ENCODE measurements at places on chromosomes 11 and 22. TPM values are rescaled to one million over a fixed set of nuclear protein-coding genes. Genes with fewer than 3 reads are reported as not detected.

GRCh38 chr11:92967867-92968266, 1.6 kb upstream of the MTNR1B start:
- DNase-seq = no peak

DNA sequence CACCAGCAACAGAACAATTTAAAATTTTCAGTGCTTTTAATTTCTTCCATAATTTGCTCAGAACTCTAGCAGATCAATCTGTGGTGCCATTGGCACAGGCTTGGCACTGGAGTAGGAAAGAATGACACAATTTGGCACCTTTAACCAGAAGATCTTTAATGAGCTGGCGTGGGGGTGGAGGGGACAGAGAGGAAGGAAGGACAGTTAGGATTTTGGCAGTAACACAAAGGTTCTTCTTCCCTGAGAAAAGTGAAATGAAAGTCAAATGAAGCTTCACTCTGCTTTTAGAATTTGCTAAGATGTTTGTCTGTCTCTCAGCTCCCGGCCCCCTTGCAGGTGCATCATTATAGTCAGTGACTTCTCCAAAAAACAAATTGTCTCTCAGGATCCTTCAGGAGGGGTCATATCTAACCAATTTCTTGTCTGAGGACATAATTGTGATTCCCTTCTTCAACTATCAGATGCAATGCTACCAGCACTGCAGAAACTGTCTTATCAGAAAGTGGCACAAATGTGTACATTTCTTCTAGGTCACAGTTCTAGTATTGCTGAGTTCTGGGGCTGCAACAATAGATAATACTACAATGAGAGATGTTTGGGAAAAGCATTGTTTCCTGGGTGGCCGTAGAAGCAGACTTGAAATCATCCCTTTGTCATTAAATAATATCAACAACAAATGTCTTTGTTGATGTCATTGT, 66.8 kb downstream of the CSTPP1 start:
- DNase-seq = no peak

GRCh38 chr11:72614381-72614780, 59.8 kb downstream of the PDE2A start:
- DNase-seq = no peak

DNA sequence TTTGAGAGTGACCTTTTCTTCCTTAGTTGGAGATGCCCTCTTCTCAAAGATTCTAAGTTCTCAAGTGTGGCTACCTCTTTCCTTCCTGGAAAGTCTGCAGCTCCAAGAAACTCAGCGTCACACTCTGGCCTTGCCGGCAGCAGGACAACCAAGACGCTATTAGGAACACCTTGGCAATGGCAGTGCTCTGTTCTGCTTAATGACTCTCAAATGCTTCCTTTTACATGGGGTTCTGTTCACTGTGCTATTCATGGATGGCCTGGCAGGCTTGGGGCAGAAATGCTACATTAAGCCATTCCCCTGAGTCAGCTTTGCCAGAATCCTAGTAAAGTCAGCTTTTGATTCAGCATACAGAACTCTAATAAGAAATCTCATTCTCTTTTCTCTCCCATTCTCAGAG, 25.9 kb downstream of the LARGE2 start:
- no peak for DNase-seq

GRCh38 chr11:133269267-133269666, 263.0 kb downstream of the OPCML start:
- DNase-seq = no peak

DNA sequence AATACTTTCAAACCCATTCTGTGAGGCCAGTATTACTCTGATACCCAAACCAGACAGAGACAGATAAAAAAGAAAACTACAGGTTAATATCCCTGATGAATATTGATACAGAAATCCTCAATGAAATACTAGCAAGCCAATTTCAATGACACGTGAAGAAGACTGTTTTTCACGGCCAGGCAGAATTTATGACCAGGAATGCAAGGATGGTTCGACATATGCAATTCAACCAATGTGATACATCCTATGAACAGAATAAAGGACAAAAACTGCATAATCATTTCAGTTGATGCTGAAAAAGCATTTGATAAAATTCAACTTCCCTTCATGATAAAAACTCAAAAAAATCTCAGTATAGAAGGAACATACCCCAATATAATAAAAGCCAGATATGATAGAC, 44.5 kb downstream of the SLC22A24 start:
- no peak for DNase-seq

- peak; percentile 74 for DNase-seq
These were observed 56.6 kb downstream of the LMO2 start for GRCh38 chr11:33835143-33835878.

DNA sequence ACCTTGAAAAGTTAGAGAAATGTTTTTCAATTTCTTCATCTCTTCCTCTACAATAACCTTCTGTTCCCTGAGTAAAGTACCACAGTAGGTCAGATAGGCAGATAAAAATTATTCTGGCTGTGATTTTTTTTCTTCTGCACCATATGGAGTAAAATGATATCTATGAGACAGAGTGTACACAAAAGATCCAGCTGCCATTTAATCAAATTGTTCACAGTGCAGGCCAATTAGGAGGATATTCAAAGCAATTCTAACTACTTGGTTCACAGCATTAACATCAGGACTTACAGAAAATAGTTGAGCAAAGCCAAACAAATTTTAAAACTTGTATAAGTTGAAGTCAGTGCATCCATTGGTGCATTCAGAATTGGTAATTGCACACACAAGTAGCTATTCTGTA, 147.9 kb upstream of the LUZP2 start:
- no peak for DNase-seq

GRCh38 chr22:46684706-46685105, 53.3 kb downstream of the CERK start:
- no peak for DNase-seq

GRCh38 chr11:2202900-2203439, 31.4 kb upstream of the TH start:
- DNase-seq = no peak

DNA sequence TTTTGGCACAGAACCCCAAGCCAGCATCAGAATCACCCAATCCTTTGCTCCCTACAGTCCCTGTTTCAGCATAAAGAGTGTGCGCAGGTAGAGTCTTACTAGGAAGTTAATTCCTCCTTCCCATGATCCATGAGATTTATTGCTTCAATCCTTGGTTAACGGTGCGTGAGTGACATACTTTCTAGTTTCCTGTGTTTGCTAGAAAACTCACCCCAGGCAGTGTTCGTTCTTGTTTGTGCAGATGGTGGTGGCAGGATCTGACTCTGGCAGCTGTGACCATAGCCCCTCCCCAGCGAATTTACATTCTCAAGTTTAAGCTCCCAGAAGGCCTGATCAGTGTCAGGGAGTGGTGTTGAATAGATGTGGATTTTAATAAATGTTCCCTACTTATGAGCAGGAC, 106.7 kb upstream of the CCT8L2 start:
- DNase-seq = no peak

DNA sequence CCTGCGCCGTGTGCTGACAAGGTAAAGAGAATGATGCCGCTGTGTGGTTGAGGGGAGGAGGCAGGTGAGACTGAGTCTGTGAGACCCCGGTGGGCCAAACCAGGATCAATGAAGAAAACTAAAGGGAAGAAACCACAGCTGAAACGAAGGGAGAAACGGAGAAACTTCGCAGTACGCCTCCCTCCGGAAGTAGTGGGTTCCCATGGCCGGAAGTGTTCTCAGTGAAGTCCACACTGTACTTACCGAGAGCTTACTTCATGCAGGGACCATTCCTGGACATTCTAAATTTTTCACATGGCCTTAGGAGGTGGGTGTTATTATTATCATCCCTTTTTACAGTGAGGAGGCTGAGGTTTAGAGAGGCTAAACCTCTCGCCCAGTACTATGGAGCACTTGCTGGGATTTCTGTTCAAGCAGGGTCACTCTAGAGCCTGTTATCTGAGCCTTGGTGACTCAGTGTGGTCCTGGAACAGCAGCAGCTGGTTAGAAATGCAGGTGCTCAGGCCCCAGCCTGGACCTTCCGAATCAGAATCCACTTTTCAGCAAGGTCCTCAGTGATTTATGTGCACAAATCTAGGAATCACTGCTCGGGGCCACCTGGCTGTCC, 17.9 kb downstream of the CD5 start:
- no peak for DNase-seq

DNA sequence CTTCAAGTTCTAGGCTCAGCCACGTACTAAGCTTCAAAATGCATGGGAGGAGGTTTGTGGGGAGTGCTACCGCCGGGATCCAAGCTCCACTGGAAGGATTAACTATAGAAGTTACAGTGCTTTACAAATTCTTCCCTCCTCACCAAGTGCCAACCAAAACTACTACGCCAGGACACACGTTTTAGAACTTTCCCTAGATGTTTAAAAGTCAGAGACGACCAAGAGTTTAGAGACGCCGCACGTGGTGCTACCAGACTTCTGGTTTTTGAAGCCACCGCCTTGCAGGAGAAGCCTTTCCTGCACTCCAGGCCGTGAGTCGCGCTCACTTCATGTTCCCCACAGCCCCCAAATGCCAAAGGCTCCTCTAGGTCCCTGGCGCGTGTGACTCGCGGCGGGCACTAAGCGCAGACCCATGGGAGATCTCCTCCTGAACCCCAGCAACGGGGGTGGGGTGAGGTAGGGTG, 734 bp downstream of the SNU13 start:
- peak; percentile 6 for DNase-seq

GRCh38 chr11:110286298-110287040, 9.9 kb downstream of the RDX start:
- peak; percentile 23 for DNase-seq

DNA sequence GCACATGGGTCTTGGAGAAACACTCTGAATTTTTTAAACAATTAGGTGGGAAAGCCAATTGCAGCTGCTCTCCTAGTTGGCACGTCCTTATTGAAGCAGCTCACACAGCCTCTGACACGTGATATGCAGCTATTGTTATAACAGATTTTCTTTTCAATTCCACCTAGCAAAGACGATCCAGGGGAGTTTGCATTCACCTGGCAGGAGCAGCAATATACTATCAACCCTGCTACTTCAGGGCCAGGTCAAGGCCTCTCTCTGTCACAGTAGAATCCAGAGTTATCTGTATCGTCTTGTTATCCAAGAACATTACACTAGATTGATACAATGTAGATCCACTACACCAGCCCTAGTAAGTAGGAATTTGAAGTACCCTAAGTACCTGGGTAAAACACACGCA, 8.3 kb downstream of the KRTAP5-11 start:
- no peak for DNase-seq

The SLC25A18 gene
- 0.55 TPM for total RNA-seq

The CHRNA10 gene
- total RNA-seq = 2.1 TPM

The TEX54 gene
- total RNA-seq = not detected

The APOBEC3A gene
- total RNA-seq = not detected

The FAM111B gene
- total RNA-seq = 0.95 TPM

The RIBC2 gene
- not detected for total RNA-seq

The TRIM49B gene
- not detected for total RNA-seq

The SLC37A2 gene
- 1.3 TPM for total RNA-seq

The ABCG4 gene
- 0.55 TPM for total RNA-seq

The USP2 gene
- total RNA-seq = 6.5 TPM

The IL17REL gene
- total RNA-seq = not detected

The SPI1 gene
- not detected for total RNA-seq
